Foreskin keratinocyte (primary cell): ENCODE measurements at places on chromosomes 2 and 18. TPM values are rescaled to one million over a fixed set of nuclear protein-coding genes. Genes with fewer than 3 reads are reported as not detected.

LYPD1 gene
- polyA plus RNA-seq: 0.03 TPM in 1 of 2 replicates, not detected in the other

ALKAL2 gene
- not detected in 2 replicates for polyA plus RNA-seq

TYMS gene
- polyA plus RNA-seq: 75.9 and 127 TPM in 2 replicates

GRCh38 chr2:160931531-160931930 is 228.7 kb upstream of the TANK start:
- no peak for DNase-seq

- no peak for DNase-seq
Observed at GRCh38 chr2:179837408-179837807, 24.0 kb downstream of the ZNF385B start.

DNA sequence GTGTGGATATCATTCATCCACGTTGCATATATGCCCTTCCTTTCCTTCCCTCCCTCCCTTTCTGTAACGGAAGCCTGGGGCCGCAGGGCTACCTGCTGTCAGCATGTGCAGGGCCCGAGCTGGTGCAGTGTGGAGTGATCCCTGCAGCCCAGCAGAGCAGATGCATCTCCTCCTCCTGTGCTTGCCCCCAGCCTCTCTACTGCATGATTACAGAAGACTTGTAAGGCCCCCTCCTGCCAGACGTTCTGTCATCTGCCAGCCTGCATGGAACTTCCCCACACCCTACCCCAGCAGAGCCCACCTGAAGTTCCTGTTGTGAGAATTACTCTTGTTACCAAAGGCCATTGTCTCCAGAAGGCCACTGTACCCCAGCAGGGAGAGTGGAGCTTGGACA is 67.5 kb upstream of the FOSL2 start:
- no peak for DNase-seq

- no peak for DNase-seq
Observed at GRCh38 chr2:238427435-238428162, 872 bp downstream of the ASB1 start.

- DNase-seq: no peak
Observed at GRCh38 chr2:197677056-197677455, 1.7 kb upstream of the RFTN2 start.

DNA sequence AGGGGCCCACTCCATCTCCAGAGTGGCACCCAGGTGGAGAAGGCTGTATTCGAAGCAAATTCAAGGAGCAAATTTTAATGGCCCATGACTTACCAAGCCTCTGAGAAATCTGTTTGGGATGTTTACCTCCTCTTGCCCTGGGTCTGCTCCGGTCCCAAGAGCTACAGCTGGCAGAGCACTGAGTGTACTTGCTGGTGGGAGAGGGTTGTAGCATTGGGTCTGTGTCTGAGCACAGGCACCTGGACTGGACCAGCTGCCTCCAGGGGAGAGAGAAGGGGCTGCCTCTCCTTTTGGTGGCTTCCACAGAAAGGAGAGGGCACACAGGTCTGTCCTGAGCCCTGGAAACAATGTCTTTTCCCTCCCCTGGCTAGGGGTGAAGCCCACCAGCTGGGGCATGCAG is 9.8 kb downstream of the EN1 start:
- no peak for DNase-seq
